ENCODE measurements at places on chromosomes 1 and 21. TPM values are rescaled to one million over a fixed set of nuclear protein-coding genes. Genes with fewer than 3 reads are reported as not detected.

Gene PTPRC
- 1.3 TPM for polyA plus RNA-seq

Gene NFASC
- 17.5 TPM for polyA plus RNA-seq

Gene OPRD1
- polyA plus RNA-seq: not detected

Gene OR2G6
- polyA plus RNA-seq: not detected

Gene CD1B
- not detected for polyA plus RNA-seq

Gene UFC1
- 301 TPM for polyA plus RNA-seq

Gene FNBP1L
- 3.1 TPM for polyA plus RNA-seq

Gene ANGPTL7
- not detected for polyA plus RNA-seq

Gene LRRC71
- not detected for polyA plus RNA-seq

Gene C1orf185
- not detected for polyA plus RNA-seq

Gene UBIAD1
- 1.1 TPM for polyA plus RNA-seq

Gene SLC44A5
- 4.6 TPM for polyA plus RNA-seq

Gene HSF2BP
- polyA plus RNA-seq: not detected

Gene TFF2
- polyA plus RNA-seq: not detected

Gene CHIT1
- polyA plus RNA-seq: not detected

Gene LRRN2
- polyA plus RNA-seq: 11.7 TPM

Gene ASH1L
- polyA plus RNA-seq: 12.3 TPM

Gene MCOLN3
- not detected for polyA plus RNA-seq

Gene PADI4
- 1.2 TPM for polyA plus RNA-seq

Gene SPRR2E
- polyA plus RNA-seq: not detected

Gene TMEM61
- polyA plus RNA-seq: not detected

Gene RIIAD1
- polyA plus RNA-seq: 67.9 TPM

Gene RAP1A
- polyA plus RNA-seq: 43.6 TPM

Gene FMN2
- 57.5 TPM for polyA plus RNA-seq

Gene NBPF10
- polyA plus RNA-seq: 0.77 TPM

Gene TGFB2
- 6.9 TPM for polyA plus RNA-seq

Gene IFFO2
- polyA plus RNA-seq: 0.50 TPM

Gene PPIAL4G
- 0.38 TPM for polyA plus RNA-seq

Gene CELA2B
- polyA plus RNA-seq: not detected

Gene DNAJC16
- polyA plus RNA-seq: 22.4 TPM

Gene TRIM63
- polyA plus RNA-seq: not detected

Gene PCP4L1
- polyA plus RNA-seq: 7.5 TPM

Gene LCE3A
- polyA plus RNA-seq: not detected

Gene TENT5C
- polyA plus RNA-seq: not detected

Gene ZNF683
- polyA plus RNA-seq: 0.34 TPM

Gene IL19
- not detected for polyA plus RNA-seq

Gene CRP
- polyA plus RNA-seq: not detected

Gene ST6GALNAC5
- 10.3 TPM for polyA plus RNA-seq
